Activated T-helper 1 cell treated with anti-CD3 and anti-CD28 coated beads, Interleukin-2, amount 50 U/mL, for 16 hours (primary cell): ENCODE measurements at places on chromosomes 1 and 21.

DNA sequence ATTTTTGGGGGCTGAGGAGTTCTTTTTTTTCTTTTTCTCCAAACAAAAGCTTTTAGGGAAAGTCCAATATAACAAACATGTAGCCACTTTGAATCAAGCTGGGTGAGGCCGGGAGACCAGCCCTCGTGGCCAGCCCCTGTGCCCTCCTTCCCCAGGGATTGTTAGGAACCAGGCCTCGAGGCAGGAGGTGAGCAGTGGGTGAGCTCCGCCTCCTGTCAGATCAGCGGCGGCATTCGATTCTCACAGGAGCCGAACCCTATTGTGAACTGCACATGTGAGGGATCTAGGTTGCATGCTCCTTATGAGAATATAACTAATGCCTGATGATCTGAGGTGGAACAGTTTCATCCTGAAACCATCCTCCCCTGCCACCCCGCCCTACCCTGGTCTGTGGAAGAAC is 41.8 kb upstream of the TTC22 start:
- no peak for DNase-seq

DNA sequence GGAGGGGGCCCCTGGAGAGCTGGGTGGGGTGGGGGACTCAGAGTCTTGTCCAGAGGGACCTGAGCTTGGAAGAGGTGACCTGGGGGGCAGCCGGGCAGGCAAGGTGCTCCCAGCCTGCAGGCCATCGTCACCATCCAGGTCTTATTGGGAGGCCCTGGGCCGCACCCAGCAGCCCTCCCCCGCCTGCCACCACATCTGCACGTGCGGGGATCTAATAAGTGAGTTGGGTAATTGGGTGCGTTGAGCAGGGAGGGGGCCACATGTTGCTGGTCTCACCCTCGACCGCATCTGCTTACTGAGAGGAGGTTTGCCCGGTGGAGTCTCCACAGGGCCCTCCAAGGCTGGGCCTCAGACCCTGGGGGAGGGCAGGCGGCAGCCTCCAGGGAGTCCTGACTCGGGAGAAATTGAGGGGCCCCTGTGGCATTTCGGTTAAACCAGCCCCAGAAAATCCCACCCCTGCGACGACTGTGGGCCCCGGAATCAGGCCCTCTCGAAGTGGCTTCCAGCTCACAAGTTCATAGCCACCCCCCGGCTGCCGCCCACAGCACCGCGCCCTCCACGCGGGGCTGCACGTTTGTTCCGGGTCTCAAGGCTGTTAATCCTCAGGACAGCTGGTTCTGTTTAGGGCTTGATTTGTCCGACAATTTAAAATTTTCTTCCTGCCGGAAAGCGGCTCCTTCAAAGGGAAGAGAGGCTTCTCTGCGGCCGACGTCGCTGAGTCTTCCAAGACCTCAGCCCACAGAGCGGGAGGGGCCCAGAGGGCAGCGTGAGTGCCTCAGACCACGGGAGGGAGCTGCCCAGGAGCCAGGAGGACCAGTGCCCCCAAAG is 14.7 kb upstream of the COL6A2 start:
- no peak for DNase-seq

DNA sequence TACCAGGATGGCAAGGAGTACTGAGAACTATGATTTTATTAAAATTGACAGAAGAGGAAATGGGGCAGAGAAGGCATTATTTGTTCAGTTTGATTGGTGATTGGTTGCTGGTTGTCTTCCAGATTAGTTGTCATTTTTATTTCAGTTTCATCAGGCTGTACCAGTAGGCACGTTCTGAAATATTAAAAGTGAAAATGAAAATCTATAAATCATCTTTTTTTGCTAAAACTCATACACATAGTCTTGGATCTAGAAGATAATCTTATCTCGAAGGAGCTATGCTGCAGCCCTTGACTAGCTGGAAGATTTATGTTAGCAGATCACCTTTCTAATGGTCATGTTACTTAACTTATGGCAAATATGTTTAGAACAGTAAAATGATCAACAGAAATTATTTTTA is 29.0 kb downstream of the NEK7 start:
- DNase-seq: no peak

- no peak for DNase-seq
Observed at GRCh38 chr1:23122023-23122748, 46.5 kb downstream of the LUZP1 start.

GRCh38 chr1:52970149-52970548 is 43.1 kb downstream of the SCP2 start:
- no peak for DNase-seq

DNA sequence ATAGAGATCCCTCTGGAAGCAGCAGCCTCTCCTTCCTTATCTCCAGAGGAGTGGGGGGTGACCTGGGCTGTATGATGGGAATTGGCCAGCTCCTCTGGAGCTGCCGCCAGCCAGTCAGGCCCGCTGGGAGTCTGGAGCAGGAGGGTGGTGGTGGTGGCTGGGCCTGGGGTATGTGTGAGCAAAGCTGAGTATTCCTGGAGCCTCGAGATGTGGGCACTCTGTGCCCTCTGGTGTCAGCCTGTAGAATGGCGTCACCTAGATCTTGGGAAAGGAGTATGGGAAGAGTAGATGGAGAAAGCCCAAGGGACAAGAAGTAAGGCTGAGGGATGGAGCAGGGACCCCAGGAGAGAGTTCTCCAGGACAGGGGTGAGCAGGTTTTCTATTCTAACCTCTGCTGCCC is 16.0 kb downstream of the VANGL2 start:
- DNase-seq: no peak

- DNase-seq: no peak
Observed at GRCh38 chr1:105416261-105416660, 1640.2 kb upstream of the PRMT6 start.

DNA sequence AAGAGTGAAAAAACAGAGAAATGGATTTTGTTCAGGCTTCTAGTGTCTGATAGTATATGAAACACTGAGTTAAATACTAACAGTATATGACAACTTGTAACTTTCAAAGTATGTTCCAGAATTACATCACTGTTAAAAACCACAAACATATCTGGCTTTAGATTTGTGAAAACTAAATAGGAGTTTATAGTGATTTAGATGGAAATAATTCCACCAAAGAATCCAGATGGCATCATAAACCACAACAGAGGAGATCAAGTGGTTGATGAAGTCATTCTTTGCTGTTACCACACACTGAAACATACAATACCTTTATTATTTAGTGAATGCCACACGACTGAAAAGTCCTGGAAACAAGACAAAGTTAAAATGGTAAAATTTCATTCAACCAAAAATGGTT is 37.2 kb downstream of the ALG14 start:
- DNase-seq: no peak

GRCh38 chr1:96971849-96972602 is 250.4 kb downstream of the PTBP2 start:
- no peak for DNase-seq

- DNase-seq: no peak
Observed at GRCh38 chr1:168553680-168554553, 10.1 kb upstream of the XCL2 start.

DNA sequence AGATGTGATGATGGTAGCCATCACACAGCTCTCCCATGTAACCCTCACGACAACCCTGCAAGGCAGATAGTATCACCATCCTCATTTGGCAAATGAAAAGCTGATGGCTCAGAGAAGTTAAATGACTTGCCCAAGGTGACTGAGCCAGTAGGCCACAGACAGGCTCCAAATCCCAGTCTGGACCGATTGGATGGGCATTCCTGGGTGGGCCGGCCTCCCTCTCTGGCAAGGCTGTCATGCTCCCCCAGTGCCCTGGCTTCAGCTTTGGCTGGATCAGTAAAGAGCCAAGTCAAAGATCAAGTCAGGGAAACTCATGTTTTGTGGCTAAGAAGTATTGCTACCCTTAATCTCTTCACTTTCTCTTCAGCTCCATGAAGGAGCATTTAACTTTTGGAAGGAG is 41.2 kb downstream of the CDCP2 start:
- DNase-seq: no peak

- no peak for DNase-seq
Observed at GRCh38 chr1:223346311-223346710, 17.7 kb downstream of the SUSD4 start.

- DNase-seq: no peak
Observed at GRCh38 chr1:40985161-40985560, 5.7 kb downstream of the CTPS1 start.

GRCh38 chr1:204150702-204151551 is 917 bp downstream of the ETNK2 start:
- DNase-seq: no peak

- no peak for DNase-seq
Observed at GRCh38 chr1:56577406-56578137, 1.8 kb downstream of the PLPP3 start.

- no peak for DNase-seq
Observed at GRCh38 chr1:33256221-33256470, 146 bp upstream of the ZNF362 start.

- DNase-seq: no peak
Observed at GRCh38 chr1:226902601-226903000, 32.2 kb downstream of the PSEN2 start.

DNA sequence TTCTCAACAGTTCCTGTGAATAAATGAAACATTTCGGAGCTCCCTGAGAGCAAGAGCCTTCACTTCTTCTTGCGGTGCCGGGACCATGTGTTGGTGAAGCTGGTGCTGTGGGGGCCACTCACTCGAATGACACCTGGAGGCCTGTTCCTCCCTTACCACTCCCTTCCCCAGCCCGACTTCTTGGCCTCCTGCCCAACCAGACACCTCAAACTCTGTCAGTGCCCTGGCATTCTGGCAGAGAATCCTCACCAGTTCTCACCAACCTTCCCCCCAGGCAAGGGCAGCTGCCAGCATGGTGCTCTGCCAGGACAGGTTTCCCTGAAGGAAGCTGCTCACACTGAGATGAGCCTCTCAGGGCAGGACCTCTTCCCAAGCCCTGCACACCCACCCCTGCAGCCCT is 68.3 kb downstream of the MPZL1 start:
- no peak for DNase-seq

- DNase-seq: no peak
Observed at GRCh38 chr21:42403611-42404231, at the start of gene UBASH3A. TSS of gene UBASH3A (plus strand) at chr21:42403902. CDS start at chr21:42403946, 44 bp downstream.

DNA sequence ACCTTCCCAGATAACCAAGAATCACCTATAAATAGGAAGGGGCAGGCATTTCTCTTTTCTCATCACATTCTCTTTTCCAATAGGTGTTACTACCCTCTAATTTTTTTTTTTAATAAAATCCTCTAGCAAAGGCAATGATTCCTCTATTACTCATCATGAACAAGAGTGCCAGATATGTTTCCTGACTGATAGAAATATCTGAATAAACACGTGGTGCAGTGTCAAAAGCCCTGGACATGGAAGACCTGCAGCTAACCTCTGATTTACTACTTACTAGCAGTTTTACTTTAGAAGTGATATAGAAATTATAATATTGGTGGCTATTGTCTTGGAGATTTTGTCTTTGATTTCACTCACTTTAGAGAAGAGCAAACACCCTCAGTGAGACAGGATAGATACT is 194.6 kb upstream of the SAMSN1 start:
- DNase-seq: no peak

DNA sequence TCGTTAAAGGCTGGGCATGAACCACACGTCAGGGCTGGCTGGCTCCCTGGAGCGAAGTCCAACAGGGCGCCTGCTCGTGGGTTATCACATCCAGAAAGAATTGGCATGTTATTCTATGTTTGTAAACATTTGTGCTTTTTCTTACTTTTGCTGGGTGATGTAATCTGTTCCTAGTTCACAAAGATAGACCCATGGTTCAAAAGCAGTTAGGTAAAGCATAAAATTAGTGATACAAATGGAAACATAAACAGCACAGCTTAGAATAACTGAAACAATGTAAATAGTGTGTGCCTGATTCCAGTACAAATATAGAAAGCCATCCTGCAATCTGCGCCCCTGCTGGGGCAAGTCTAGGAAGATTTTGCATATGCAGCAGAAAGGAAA is 184.0 kb upstream of the C1orf174 start:
- no peak for DNase-seq

- DNase-seq: no peak
Observed at GRCh38 chr1:186775881-186776560, 52.7 kb upstream of the PLA2G4A start.

DNA sequence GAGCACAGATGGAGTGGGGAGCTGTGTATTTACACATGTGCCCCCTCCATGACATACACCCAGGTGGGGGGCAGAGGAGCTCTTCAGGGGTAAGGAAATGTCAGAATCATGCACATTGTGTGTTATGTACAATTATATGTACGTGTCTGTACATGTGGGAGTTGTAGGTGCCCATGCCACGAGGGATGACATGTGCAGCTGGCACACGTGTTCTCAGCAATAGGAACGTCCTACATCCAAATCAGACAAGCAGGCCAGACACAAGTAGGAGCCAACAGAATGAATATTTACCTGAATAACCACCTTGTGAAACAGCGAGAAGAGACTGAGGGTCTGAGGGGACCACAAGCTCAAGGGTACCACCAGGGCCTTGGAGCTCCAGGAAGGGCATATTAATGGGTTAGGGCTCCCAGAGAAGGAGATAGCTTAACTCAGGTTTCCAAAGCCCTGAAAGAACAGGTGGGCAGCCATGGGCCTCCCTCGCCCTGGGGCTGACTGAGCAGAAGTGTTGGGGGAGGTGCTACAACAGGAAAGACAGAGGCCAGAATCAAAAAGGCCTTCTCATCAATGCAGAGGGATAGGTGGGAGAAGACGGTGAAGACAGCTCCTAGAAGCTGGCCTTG is 3.2 kb downstream of the COL16A1 start:
- no peak for DNase-seq

- no peak for DNase-seq
Observed at GRCh38 chr1:150552128-150552910, 3.1 kb downstream of the ADAMTSL4 start.

DNA sequence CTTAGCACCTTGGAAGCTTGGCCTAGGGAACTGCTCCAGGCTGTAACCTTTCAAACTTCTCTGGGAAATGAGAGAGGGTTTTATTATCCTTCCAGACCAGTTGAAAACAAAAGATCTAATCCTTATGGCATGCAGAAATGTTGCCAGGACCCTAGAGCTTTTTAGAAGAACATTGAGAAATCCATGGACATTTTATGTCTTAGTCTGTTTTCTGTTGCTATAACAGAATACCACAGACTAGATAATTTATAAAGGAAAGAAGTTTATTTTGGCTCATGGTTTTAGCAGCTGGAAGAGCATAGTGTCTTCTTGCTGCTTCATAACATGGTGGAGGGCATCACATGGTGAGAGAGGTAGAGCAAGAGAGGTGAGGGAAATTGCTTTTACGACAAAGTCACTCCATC is 25.8 kb downstream of the OSBPL9 start:
- DNase-seq: no peak

- DNase-seq: no peak
Observed at GRCh38 chr1:178961331-178961730, 64.4 kb upstream of the FAM20B start.

GRCh38 chr1:30043256-30043655 is 680.1 kb downstream of the MATN1 start:
- no peak for DNase-seq

- DNase-seq: no peak
Observed at GRCh38 chr1:171983584-171983983, 142.3 kb downstream of the DNM3 start.

DNA sequence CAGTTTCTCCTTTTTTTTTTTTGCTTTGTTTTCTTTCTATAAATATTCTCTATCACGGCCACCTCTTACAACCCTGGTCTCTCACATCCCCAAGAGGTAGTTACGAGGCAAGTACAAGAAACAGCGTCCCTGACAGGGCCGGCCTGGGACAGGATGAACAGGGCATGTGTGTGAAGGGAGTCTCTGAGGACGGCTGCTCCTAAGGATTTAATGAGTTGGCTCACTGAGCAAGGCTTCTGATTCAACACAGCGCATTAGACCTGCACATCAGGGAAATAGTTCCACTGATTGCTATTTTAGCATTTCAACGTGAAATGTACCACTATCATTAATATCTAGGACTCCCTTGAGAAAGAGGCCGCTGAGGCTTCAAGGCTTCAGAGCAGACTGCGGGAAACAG is 54.0 kb downstream of the NTPCR start:
- no peak for DNase-seq

GRCh38 chr1:215793180-215793579 is 226.1 kb downstream of the KCTD3 start:
- DNase-seq: no peak
